ENCODE measurements at places on chromosomes 12 and 14. TPM values are rescaled to one million over a fixed set of nuclear protein-coding genes. Genes with fewer than 3 reads are reported as not detected.

The DNAJC22 gene
- not detected for total RNA-seq

DNA sequence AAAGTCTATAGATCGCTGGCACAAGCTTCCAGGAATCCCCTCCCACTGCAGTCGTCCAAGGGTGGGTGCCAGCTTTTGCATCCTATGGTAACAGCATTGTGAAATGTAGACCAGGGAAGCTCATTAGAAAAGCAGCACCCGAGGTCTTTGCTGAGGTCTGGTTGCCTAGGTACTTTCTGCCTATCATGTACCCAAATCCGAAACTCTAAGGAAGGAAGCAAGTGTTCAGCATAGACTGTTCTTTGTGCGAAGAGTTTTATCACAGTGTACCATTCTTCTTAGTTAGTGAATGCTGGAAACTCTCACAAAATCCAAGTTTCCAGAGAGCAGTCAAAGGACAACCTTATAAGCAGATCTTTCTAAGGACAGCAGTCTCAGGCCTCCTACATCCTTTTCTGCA lies 1532.7 kb upstream of the TMEM132C start:
- no peak for DNase-seq

DNA sequence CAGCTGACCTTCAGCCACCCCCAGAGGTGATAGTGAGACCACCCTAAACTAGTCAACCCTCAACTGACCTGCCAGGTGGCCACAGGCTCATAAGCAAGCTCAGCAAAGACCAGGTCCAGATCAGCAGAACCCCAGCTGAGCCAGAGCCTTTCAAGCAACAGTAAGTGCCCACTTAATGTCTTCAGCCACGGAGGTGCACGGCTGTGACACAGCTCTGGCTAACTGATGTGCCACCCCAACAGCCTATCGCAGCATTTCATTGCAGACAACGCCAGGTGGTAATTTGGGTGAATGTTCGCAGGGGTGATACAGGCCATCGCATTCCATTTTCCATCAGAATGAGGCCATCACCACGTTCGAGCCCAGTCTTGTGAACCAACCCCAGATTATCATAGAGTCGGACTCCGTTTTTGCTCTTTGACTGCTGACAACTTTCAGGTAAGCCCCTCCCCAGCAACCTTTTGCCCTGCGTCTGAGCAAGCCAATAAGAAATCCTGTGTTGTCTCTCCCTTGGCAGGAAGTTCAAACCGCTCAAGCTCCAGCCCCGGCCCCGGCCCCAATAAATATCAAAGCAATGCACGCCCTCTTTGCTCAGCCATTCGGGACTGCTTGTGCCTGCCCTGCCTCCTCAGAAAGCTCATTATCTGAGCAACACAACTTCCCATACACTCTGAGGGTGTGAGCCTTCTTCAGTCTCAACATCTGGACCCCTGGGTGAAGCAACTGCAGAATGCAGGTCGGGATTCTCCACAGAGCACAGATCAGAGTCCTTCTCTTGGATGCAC lies 44.4 kb downstream of the JAG2 start:
- DNase-seq, result no peak

The IL31 gene
- total RNA-seq, result not detected

DNA sequence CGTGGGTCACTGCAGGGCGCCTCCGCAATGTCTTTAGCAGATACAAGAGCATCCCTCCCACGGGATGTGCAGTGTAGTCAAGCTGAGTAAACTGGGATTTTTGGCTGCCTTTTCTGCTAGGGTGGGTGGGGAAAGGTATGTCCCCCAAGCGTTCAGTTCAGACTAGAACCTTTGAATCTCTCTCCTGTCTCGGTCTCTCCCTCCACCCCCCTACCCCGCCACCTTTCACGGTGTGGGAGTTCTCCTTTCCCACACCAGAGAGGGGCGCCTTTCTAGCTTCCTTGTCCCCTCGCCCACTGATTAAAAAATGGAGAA lies 525 bp upstream of the FAR2 start:
- DNase-seq, result no peak

DNA sequence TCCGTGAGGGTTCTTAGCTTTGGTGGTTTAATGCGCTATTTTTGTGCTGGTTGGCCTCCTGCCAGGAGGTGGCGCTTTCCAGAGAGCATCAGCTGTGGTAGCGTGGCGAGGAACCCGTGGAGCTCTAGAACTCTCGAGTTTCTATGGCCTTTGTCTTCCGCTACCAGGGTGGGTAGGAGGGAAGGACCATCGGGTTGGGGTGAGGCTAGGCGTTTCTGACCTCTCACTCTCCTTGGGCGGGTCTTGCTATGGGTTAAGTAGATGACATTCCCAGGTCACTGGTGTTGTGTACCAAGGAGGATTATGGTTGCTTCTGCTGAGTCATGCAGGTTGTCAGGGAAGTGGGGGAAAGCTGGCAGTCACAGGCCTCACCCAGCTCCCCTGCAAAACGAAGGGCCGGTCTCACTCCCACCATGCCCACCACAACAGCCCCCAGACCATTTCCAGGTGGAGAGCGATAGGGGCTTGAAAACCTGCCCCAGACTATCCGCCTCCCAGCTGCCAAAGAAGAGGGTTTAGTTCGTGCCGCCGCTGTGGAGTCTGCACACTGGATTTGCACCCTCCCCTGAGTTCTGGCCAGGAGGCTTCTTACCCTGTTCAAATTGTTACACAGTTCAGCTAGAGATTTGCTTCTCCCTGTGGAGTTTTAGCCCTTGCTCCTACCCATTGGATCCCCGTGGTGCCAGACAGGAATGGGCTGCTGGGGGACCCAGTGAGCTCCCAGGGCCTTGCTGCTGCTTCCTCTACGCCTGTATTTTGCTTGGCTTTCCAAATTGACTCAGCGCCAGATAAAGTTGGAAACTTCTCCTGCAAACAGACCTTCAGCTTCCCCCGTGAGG lies 21.9 kb downstream of the RNFT2 start:
- DNase-seq, result peak; percentile 32

The IQSEC3 gene
- total RNA-seq, result 7.1 TPM
